ENCODE measurements at places on chromosomes 5 and 9.
A peak's percentile ranks its signal among the peaks of the same experiment; 100 is the strongest.

DNA sequence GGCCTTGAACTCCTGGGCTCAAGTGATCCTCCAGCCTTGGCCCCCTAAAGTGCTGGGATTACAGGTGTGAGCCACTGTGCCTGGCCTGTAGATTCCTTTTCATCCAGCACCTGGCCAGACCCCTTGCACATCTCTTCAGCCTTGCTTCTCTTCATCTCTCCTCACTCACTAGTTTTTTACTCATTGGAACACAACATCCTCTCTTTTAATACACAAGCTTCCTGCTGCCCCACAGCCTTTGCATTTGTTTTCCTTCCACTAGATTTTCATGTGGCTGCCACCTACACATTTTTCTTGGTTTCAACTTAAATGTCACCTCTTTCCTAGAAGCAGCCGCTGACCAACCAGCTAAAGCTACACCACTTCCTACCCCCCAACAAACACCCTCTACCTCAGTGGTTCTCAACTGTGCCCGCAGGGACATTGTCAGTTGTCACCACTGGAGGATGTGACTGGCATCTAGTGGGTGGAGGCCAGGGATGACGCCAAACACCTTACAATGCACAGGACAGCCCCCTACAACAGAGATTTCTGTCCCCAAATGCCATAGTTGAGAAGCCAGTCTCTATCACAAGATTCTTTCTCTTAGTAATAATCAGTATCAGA is 33.7 kb downstream of the HAVCR1 start:
- no peaks in the 10 kb centered on the region for H3K27me3 ChIP-seq
- no peak overlapping the region for H3K27ac ChIP-seq
- DNase-seq: no peak
- no peaks in the 10 kb centered on the region for H3K36me3 ChIP-seq

- H3K4me3 ChIP-seq: no peak overlapping the region
- DNase-seq: no peak
- peaks cover 3% of the 10 kb centered on the region for H3K36me3 ChIP-seq
- no peak overlapping the region for H3K27ac ChIP-seq
Measured at GRCh38 chr5:177588413-177588909, 3.5 kb upstream of the TMED9 start.

DNA sequence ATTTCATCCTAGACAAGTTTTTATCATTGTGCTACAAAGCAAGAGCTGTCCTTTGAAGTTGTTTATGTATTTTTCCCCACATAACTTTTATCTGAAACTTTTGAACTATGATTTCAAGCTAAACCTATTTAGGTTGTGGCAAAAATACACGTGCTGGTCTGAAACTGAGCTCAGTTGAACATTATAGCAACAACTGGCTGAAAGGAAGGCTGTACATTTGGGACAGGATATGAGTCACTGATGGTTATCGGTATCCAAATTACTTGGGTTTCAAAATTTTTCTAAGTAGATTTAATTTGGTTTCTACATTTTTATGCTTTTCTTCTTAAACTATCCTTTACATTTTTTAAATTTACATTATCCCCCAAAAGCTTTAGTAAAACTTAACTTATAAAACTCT is 627.3 kb upstream of the NUDT12 start:
- no peak overlapping the region for H3K4me3 ChIP-seq
- peak overlapping the region; percentile 44 for H3K27ac ChIP-seq
- peak; percentile 86 for DNase-seq
- peaks cover 11% of the 10 kb centered on the region for H3K4me1 ChIP-seq
- no peaks in the 10 kb centered on the region for H3K27me3 ChIP-seq
- no peaks in the 10 kb centered on the region for H3K36me3 ChIP-seq

DNA sequence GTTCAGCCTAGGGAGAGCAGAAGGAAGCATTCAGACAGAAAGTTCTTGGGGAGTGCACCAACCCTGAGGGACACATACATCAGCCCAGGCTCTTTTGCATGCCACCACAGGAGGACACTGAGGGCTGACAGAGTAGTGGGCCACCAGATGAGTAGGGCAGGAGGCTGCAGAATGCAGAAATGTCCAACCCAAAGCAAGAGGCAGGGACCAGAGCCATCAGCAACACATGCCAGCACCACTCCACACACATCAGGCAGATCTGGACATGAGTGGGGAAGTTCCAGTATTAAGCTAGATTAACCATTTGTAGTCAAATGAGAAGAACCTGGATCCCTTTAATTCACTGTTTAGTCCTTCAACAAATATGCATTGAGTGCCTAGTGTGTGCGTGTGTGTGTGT is 35.7 kb upstream of the OTULINL start:
- H3K4me1 ChIP-seq: no peaks in the 10 kb centered on the region
- no peak overlapping the region for H3K27ac ChIP-seq
- peaks cover 18% of the 10 kb centered on the region for H3K27me3 ChIP-seq

DNA sequence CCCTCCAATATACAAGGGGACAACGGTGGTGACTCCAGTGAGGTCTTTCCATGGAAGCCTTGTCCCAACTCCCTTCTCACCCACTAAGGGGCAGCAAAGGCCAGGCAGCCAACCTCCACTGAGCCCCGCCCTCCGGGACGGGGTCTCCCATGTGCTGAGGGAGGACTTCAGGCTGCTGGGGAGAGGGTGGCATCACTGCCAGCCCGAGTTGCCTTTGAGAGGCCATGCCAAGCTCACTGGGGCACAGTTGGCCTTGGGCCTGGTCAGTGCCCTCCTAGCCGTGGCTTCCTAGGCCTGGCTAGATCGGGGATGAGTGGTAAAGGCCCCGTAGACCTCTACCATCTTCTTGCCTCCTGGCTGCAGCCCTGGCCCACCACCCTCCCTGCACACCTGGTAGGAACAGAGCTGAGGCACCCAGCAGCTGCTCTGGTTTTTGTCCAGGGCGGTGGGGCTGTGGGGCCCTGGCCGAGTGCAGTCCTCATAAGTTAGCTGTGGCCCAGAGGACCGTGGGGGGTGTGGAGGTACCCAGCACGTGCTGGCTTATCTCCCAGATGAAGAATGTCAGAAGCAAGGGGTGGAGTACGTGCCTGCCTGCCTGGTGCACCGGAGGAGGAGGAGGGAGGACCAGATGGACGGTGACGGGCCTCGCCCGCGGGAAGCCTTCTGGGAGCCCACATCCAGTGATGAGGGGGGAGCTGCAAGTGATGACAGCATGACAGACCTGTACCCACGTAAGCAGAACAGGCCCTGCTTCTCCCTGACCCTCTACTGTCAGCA is 3.2 kb downstream of the SURF2 start:
- H3K4me1 ChIP-seq: peaks cover 15% of the 10 kb centered on the region
- H3K36me3 ChIP-seq: peaks cover 38% of the 10 kb centered on the region
- H3K27me3 ChIP-seq: no peaks in the 10 kb centered on the region
- H3K4me3 ChIP-seq: no peak overlapping the region
- H3K27ac ChIP-seq: no peak overlapping the region

GRCh38 chr5:153358315-153358976 is 132.0 kb upstream of the GRIA1 start:
- no peak overlapping the region for H3K27ac ChIP-seq
- no peak for DNase-seq
- H3K4me1 ChIP-seq: no peaks in the 10 kb centered on the region
- no peaks in the 10 kb centered on the region for H3K36me3 ChIP-seq
- no peaks in the 10 kb centered on the region for H3K27me3 ChIP-seq

GRCh38 chr9:128792134-128792533 is 5.1 kb downstream of the TBC1D13 start:
- H3K27ac ChIP-seq: no peak overlapping the region
- no peak overlapping the region for H3K4me3 ChIP-seq
- DNase-seq: no peak
- H3K36me3 ChIP-seq: peaks cover 14% of the 10 kb centered on the region
- peaks cover 6% of the 10 kb centered on the region for H3K4me1 ChIP-seq

GRCh38 chr5:73668486-73669111 is 42.6 kb downstream of the ARHGEF28 start:
- no peak overlapping the region for H3K4me3 ChIP-seq
- H3K36me3 ChIP-seq: no peaks in the 10 kb centered on the region
- no peak for DNase-seq
- H3K27me3 ChIP-seq: no peaks in the 10 kb centered on the region
- H3K27ac ChIP-seq: no peak overlapping the region

- no peak overlapping the region for H3K4me3 ChIP-seq
- DNase-seq: no peak
Measured at GRCh38 chr5:175700991-175701390, 43.1 kb downstream of the HRH2 start.

GRCh38 chr9:6564868-6565267 is 80.7 kb downstream of the GLDC start:
- DNase-seq: no peak
- no peaks in the 10 kb centered on the region for H3K36me3 ChIP-seq
- H3K4me1 ChIP-seq: peaks cover 22% of the 10 kb centered on the region
- H3K4me3 ChIP-seq: no peak overlapping the region
- H3K27me3 ChIP-seq: no peaks in the 10 kb centered on the region

DNA sequence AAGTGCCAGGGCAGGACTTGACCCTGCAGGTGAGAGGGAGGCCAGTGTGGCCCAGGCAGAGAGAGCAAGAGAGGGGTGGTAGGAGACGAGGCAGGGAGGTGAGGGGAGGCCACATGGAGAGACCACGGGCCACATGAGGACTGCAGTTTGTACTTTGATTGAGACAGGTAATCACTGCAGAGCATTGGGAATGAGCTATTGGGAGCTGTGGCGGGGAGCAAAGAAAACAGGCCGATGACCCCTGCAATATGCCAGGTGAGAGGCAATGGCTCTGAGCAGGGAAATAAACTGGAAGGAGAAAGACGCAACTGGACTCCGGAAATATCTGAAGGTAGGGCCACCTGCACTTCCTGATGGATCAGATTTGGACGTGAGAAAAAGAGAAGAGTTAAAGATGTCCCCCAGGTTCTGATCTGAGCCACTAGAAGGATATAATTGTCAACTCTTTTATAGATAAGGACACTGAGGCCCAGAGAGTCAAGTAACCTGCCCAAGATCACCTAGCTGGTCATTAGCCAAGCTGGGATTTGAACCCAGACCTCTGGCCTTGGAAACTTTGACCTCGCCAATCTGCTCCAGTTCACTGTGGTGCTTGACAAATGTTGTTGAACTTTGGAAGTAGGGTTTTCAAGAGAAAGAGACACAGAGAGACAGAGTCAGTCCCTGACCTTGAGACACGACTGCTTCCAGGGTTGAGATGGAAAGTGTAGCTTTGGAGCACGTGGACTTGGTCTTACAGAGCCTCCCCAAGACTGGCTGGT is 42.3 kb downstream of the DUSP1 start:
- peaks cover 11% of the 10 kb centered on the region for H3K4me1 ChIP-seq
- H3K27ac ChIP-seq: no peak overlapping the region
- no peaks in the 10 kb centered on the region for H3K36me3 ChIP-seq
- no peaks in the 10 kb centered on the region for H3K27me3 ChIP-seq
- no peak overlapping the region for H3K4me3 ChIP-seq

- no peaks in the 10 kb centered on the region for H3K36me3 ChIP-seq
- H3K4me3 ChIP-seq: no peak overlapping the region
Measured at GRCh38 chr5:119895066-119895465, 265.7 kb downstream of the FAM170A start.

GRCh38 chr5:88732181-88732633 is 150.8 kb downstream of the MEF2C start:
- DNase-seq: peak; percentile 83
- peaks cover 14% of the 10 kb centered on the region for H3K4me1 ChIP-seq
- no peaks in the 10 kb centered on the region for H3K36me3 ChIP-seq
- peak overlapping the region; percentile 68 for H3K27ac ChIP-seq

DNA sequence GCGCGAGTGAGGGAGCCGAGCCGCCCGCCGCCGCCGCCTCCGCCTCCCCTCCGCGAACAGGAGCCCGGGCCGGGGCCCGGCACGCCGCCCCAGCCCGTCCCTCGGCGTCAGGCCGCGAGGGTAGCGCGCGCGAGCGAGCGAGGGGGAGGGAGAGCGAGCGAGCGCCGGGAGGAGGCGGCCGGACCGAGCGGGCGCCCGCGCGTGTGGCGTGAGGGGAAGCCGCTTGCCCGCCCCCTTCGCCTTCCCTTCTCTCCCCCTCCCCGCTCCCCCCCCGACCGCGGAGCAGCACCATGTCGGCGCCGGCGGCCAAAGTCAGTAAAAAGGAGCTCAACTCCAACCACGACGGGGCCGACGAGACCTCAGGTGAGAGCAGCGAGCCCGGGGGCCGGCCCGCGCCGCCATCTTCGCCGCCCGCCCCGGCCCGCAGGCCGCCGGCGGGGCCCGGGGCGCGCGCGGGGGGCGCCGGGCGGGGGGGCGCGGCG is 312 bp downstream of the SET start:
- H3K27me3 ChIP-seq: no peaks in the 10 kb centered on the region
- peaks cover 30% of the 10 kb centered on the region for H3K36me3 ChIP-seq
- peak overlapping the region; percentile 56 for H3K4me3 ChIP-seq
- peak overlapping the region; percentile 58 for H3K27ac ChIP-seq
- peaks cover 21% of the 10 kb centered on the region for H3K4me1 ChIP-seq

DNA sequence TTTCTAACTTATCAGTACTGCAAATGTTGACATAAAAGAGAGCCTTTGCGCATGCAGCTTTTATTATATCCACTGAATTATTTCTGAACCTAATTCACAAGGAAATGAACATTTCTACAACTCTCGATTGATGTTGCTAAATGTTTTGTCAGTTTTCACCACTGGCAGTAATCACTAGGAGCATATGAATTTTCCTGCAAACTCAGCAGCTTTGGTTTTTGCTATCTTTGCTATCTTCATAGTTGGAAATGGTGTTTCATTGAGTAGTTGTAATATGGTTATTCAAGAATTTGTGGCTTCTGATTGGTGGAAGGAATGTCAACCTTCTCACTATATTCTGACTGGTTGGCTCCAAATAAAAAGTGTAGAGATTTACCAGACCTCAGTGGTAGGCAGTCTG is 8.9 kb upstream of the SHC3 start:
- DNase-seq: no peak
- H3K4me3 ChIP-seq: no peak overlapping the region
- H3K36me3 ChIP-seq: no peaks in the 10 kb centered on the region
- no peaks in the 10 kb centered on the region for H3K4me1 ChIP-seq
- H3K27ac ChIP-seq: no peak overlapping the region

DNA sequence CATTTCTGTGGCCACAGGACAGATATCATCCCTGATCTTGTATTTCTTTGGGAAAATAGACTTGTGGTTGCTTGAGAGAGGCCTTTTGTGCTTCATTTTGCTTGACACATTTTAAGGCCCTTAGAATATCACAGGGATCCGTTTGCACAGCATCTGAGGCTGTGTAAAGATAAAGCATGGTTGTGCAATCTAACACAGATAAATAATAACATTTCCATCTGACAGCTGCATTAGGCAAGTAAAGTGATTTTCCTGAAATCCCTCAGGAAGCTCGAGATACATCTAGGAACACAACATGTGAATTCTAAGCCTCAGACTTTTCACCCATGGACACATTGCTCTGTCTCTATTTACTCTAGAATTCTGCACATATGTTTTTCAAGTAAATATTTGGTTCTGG is 212.8 kb upstream of the ADAMTSL1 start:
- no peaks in the 10 kb centered on the region for H3K4me1 ChIP-seq
- no peak overlapping the region for H3K4me3 ChIP-seq
- H3K27ac ChIP-seq: no peak overlapping the region
- no peaks in the 10 kb centered on the region for H3K36me3 ChIP-seq

GRCh38 chr9:136093346-136093986 is 1.6 kb downstream of the NACC2 start:
- no peaks in the 10 kb centered on the region for H3K27me3 ChIP-seq
- no peaks in the 10 kb centered on the region for H3K36me3 ChIP-seq
- no peak overlapping the region for H3K27ac ChIP-seq
- H3K4me3 ChIP-seq: peak overlapping the region; percentile 66
- no peak for DNase-seq

GRCh38 chr5:139882316-139882715 is 86.7 kb downstream of the PSD2 start:
- H3K27ac ChIP-seq: no peak overlapping the region
- no peak for DNase-seq
- no peaks in the 10 kb centered on the region for H3K4me1 ChIP-seq
- H3K27me3 ChIP-seq: peaks cover 7% of the 10 kb centered on the region
- no peak overlapping the region for H3K4me3 ChIP-seq
- no peaks in the 10 kb centered on the region for H3K36me3 ChIP-seq

- no peaks in the 10 kb centered on the region for H3K27me3 ChIP-seq
- H3K27ac ChIP-seq: no peak overlapping the region
- H3K4me3 ChIP-seq: no peak overlapping the region
- no peaks in the 10 kb centered on the region for H3K4me1 ChIP-seq
- H3K36me3 ChIP-seq: no peaks in the 10 kb centered on the region
Measured at GRCh38 chr9:87223392-87224246, 274.0 kb upstream of the DAPK1 start.
